ENCODE measurements at places on chromosomes 16 and 17. TPM values are rescaled to one million over a fixed set of nuclear protein-coding genes. Genes with fewer than 3 reads are reported as not detected.

TMED6 gene
- 0.18 TPM for polyA plus RNA-seq

CDR2L gene
- polyA plus RNA-seq: 0.78 TPM

KRTAP4-9 gene
- polyA plus RNA-seq: not detected

MAPK7 gene
- polyA plus RNA-seq: 3.4 TPM

DNA sequence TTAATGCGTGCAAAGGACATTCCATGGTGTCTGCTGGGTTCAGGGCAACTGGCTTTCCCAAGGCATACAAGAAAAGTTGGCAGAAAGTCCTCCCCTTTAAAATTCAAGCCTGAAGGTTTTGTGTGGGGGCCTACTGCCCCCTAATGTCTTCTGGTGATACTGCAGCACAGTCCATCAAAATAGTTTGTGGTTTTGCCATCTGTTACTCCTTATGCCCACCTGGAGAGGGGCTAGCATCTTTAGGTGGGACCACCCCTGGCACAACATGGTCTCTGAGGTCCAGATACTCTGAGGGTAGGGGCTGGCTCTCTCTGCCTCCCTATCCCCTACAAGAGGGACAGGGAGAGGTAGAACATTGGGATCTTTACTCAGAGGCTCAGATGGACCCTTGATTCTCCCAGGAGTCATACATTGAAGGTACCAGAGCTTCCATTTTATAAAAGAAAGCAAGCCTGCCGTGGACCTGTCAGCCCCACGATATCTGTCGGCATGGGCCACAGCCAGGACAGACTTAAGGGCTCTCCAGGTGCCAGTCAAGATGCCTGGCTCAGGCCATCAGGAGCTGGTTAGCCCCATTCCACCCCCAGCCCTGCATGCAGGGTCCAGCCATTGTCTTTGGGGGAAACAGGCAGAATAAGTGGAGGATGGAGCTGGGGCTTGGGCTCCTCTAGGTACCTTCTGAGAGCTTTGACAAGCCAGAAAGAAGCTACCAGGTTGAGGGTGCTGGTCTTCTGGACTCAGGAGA, 6.3 kb downstream of the ESRP2 start:
- DNase-seq: peak; percentile 65
- peaks cover 38% of the 10 kb centered on the region for H3K36me3 ChIP-seq
- no peak overlapping the region for H3K27ac ChIP-seq
- no peak overlapping the region for H3K4me3 ChIP-seq
- H3K4me1 ChIP-seq: peaks cover 71% of the 10 kb centered on the region

- no peaks in the 10 kb centered on the region for H3K27me3 ChIP-seq
- no peak for DNase-seq
- H3K27ac ChIP-seq: no peak overlapping the region
- H3K36me3 ChIP-seq: no peaks in the 10 kb centered on the region
Observed at GRCh38 chr17:45976755-45977505, 22.1 kb upstream of the STH start.

GRCh38 chr16:54454616-54455015, 168.0 kb upstream of the IRX3 start:
- H3K27me3 ChIP-seq: no peaks in the 10 kb centered on the region
- no peak overlapping the region for H3K27ac ChIP-seq
- H3K36me3 ChIP-seq: no peaks in the 10 kb centered on the region
- H3K4me1 ChIP-seq: no peaks in the 10 kb centered on the region

DNA sequence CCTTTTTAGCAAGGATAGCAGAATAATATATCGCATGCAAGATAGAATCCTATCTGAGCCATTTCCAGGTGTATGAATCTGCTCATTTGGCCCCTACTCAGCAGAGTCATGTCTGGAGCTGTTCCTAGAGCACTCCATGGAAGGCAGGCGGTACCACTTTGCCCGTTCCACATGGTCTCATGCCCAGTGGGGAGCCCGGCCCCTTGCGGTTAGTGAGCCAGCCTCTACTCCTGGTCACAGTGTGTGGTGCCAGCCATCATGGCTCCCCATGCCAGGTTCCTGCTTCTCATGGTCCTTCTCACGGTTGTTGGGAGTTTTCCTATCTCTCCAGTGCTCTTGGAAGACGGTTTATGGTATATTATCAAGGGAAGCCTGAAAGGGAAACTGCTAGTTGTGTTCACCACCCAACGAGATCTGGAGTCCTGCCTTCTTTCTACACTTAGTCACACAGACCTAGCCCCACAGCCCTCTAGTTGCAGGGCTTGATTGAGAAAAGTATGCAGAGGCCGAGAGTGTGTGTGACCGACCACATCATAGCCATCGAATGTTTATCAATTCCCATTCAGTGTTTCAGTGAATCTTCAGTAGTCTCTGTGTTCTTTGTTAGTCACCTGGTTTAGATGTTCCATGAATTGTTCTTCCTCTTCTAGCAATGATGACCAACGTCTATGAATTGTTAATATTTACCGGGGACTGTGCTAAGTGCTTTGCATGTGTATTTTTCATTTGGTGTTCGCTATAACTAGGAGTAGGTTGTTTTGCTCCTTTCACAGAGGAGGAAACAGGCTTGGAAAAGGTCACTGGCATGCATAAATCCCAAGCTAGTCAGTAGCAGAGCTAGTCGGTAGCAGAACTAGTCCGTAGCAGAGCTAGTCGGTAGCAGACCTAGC, 9.6 kb downstream of the JPT2 start:
- no peak for DNase-seq
- peaks cover 9% of the 10 kb centered on the region for H3K4me1 ChIP-seq
- H3K36me3 ChIP-seq: peaks cover 21% of the 10 kb centered on the region
- no peaks in the 10 kb centered on the region for H3K27me3 ChIP-seq
- no peak overlapping the region for H3K4me3 ChIP-seq

DNA sequence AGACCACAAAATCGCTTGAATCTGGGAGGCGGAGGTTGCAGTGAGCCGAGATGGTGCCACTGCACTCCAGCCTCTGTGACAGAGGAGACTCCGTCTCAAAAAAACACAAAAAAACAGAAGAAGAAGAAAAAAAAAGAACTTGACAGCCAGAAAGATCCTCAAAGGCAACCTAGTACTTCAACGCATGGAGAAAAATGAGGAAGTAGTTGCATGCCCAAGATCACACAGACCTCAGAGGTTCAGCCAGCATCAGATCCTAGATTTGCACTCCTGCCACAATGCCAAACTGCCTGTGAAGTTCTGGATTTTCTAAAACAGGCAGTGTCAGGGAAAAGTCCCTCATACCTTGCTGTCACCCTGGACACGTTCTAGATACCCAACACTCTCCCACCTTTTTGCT, 1.5 kb downstream of the ATPAF2 start:
- no peaks in the 10 kb centered on the region for H3K27me3 ChIP-seq
- no peak overlapping the region for H3K27ac ChIP-seq
- peaks cover 4% of the 10 kb centered on the region for H3K4me1 ChIP-seq
- no peaks in the 10 kb centered on the region for H3K36me3 ChIP-seq
- no peak for DNase-seq

GRCh38 chr17:54941285-54941684, 27.2 kb downstream of the COX11 start:
- H3K36me3 ChIP-seq: peaks cover 34% of the 10 kb centered on the region
- H3K4me3 ChIP-seq: no peak overlapping the region
- no peaks in the 10 kb centered on the region for H3K4me1 ChIP-seq
- H3K27ac ChIP-seq: no peak overlapping the region
- no peaks in the 10 kb centered on the region for H3K27me3 ChIP-seq
- DNase-seq: no peak

GRCh38 chr17:80491478-80492342, 15.3 kb upstream of the NPTX1 start:
- H3K4me1 ChIP-seq: no peaks in the 10 kb centered on the region
- H3K27me3 ChIP-seq: peaks cover 7% of the 10 kb centered on the region
- no peak overlapping the region for H3K27ac ChIP-seq
- no peak overlapping the region for H3K4me3 ChIP-seq
- no peak for DNase-seq
